ENCODE measurements at places on chromosomes 13 and 19.

GRCh38 chr13:59144700-59145099 lies 1019.0 kb downstream of the DIAPH3 start:
- no peak for DNase-seq

- DNase-seq, result no peak
Measured at GRCh38 chr13:41052441-41052840, 8.9 kb upstream of the WBP4 start.

GRCh38 chr13:39047560-39047959 lies 9.3 kb downstream of the NHLRC3 start:
- no peak for DNase-seq

DNA sequence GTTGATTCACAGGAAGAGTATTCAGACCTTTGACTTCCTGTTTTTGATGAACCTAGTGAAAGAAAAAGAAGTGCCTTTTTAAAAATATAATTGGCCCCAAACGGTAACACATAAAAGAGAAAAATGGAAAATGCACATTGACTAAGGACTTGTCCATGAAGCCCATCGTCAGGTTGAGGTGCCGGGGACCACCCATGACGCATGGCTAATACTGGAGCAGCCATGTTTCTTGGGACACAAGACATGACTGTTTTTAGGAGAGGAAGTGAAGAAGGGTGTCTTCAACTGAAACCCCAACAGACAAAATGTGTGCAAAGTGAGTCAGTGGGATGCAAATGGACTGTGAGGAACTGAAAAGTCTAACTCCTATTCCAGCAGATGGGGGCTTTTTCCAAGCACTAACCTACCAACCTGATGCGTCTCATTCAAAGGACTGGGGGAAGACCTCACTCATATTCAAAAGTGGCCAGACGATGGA lies 459.4 kb downstream of the FOXO1 start:
- DNase-seq, result peak; percentile 25

DNA sequence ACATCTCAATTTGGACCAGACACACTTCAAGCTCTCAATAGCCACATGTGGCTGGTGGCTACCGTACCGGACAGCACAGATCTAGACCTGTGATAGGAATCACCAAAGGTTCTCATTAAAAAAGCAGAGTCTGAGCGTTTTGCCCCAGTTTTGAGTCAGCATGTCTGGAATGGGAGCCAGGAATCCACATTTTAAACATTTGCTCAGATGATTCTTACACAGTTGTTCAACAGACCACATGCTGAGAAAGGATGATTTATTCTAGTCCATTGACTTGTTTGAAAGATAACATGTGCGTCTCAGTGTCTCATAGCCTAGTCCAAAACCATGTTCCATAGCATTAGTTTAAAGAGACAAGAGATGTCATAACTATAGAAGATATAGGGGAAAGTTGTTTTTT lies 53.4 kb downstream of the FLT3 start:
- DNase-seq, result no peak

DNA sequence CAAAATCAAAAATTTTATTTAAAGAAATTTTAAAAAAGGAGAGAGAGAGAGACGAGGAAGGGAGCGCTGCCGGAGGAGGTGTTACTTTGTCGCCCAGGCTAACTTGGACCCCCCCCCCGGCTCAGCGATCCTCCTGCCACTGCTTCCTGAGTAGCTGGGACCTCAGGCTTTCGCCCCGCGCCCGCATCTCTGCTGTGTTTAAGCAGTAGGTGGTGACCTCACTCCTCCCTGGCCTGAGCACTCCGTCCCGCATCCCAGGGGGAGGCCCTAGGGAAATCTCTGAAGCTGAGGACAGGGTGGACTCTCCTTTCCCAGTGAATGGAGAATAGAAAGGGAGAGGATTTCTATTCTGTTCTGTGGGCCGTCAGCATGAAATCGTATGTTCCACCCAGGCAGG lies 485 bp upstream of the ZNF845 start:
- DNase-seq, result no peak

DNA sequence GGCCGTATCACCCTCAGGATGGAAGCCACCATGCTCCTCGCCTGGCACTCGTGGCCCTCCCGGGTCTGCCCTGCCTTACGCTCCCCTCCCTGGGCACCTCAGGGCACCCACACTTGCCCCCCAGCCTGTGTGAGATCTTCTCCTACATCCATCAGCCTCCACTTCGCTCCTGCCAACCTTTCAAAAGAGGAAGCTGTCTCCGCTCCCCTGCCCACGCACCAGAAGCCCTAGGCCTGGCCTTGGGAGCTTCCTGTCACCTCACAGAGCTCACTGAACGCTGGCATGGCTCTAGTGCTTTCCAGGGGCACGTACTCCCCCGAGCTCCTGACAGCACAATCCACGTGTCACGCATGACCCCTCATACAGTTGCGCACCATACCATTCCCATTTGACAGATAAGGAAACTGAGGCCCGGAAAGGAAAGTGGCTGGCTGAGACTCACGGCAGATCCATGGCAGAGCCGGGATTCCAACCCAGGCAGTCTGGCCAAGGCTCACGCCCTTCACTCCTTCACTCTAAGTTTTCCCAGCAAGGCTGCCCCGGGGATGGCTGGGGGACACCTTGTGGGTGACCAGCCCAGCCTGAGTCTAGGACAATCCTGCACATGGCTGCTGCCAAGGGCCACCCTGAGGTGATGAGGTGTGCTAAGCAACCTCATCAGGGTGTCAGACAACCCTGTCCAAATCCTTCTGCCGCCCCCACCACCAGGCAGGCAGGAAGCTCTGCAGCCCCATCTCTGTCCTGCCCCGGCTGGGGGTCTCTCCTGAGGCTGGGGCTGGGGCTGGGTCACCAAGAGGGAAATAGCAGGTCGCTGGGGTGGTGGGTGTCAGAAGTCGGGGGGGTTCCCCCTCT lies 19.3 kb downstream of the PPP1R12C start:
- DNase-seq, result no peak

- DNase-seq, result no peak
Measured at GRCh38 chr13:72174549-72174948, 307.5 kb upstream of the DACH1 start.

DNA sequence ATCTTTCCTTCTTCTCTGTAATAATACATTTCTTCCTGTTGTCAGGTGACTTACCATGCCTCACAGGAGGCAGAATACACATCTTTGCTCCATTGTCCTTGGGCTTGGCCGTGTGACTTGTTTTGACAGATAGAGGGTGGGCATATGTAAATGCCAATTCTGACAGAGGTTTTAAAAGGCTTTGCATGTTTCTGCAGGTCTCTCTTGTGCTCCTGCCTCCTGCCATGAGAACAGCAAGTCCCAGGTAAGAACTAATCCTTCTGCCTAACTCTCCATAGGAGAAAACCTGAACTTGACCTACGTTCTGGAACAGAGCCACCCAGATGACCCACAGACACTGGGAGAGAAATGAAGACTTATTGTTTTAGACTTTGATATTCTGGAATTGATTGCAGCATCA lies 88.7 kb upstream of the TNFSF11 start:
- no peak for DNase-seq

GRCh38 chr19:6362027-6362350 lies 658 bp downstream of the CLPP start:
- DNase-seq, result no peak

DNA sequence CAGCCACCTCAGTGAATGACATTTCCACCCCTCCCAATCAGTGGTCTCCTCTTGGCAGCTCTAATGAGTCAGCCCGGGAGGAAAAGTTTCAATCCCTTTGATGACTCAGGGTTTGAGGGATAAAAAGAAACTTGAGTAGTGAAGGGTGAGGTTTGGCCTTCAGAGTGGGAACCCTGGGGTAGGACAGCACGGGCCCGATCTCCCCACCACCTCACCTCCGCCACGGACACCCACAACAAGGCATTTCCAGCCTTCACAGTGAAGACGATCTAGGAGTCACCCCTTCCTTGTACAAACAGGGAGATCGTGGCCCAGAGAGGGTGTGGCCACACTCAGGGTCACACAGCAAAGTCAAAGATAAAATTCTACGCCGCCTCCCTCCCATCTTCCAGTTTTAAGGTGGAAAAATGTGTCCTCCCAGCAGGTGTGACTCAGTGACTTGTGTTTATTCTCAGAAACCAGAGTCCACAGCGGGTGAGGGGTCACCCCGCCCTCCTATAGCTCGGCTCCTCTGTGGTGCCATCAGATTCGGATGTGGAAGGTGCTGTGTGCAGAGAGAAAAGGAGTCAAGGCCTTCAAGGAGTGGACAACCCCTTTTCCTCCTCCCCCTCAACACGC lies 12.3 kb downstream of the CIB3 start:
- no peak for DNase-seq

- no peak for DNase-seq
Measured at GRCh38 chr13:77038907-77039480, 12.0 kb upstream of the FBXL3 start.

GRCh38 chr13:45696610-45697226 lies 5.4 kb upstream of the CBY2 start:
- DNase-seq, result no peak

DNA sequence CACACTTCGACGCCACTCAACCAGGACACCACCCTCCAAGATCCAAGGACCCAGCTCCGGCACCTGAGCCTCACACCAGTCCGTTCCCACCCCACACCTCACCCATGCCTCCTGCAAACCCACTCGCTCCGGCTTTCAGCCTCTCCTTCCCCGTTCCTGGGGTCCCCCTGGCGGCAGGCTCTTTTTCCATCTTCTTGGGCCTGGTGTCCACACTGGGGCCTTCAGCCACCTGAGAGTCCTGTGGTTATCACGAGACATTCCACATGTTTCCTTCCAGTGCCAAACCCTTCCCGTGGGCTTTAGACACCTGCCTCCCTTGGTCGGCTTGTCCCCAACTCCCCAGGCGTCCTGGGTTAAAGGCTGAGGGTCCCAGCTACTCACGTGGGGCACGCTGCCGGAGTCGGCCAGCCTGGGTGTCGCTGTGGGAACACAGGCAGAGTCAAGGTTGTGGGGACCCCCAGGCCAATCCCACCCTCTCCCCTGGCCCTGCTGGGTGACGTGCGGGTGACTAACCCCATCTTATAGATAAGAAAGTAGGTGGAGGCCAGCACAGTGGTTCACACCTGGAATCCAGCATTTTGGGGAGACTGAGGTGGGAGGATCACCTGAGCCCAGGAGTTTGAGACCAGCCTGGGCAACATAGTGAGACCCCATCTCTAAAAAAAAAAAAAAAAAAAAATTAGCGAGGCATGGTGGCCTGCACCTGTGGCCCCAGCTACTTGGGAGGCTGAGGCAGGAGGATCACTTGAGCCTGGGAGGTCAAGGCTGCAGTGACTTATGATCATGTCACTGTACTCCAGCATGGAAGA lies 1.9 kb downstream of the JSRP1 start:
- DNase-seq, result no peak

- no peak for DNase-seq
Measured at GRCh38 chr13:111916201-111916600, 150.7 kb upstream of the SOX1 start.

All from activated naive CD4-positive, alpha-beta T cell (primary cell).